ENCODE measurements at places on chromosomes 3 and 15.

DNA sequence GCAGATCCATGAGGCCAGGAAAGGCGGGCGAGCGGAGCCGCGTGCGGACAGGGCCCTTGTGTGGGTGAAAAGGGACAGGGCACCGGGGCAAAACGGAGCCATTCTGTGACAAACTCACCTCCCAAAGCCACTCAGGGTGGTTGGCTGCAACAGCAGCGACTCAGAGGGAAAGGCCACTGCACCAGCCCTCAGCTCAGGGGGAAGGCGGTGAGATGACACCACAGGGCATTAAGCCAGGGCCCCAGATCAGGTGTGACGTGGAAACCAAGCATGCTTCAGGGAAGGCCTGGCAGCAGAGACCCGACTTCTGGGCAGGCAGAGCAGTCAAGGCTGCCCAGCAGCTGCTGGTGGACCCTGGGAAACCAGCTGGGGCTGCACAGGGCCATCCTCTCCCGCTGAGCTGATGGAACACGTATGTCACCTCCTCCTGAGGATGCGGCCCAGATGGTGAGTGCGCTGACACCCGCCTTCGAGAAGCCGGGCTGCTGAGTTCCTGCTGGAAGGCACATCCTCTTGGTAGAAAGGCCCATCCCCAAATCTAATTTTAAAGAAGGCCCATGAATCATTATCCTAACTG is 82.3 kb downstream of the CHSY1 start:
- no peak for DNase-seq

DNA sequence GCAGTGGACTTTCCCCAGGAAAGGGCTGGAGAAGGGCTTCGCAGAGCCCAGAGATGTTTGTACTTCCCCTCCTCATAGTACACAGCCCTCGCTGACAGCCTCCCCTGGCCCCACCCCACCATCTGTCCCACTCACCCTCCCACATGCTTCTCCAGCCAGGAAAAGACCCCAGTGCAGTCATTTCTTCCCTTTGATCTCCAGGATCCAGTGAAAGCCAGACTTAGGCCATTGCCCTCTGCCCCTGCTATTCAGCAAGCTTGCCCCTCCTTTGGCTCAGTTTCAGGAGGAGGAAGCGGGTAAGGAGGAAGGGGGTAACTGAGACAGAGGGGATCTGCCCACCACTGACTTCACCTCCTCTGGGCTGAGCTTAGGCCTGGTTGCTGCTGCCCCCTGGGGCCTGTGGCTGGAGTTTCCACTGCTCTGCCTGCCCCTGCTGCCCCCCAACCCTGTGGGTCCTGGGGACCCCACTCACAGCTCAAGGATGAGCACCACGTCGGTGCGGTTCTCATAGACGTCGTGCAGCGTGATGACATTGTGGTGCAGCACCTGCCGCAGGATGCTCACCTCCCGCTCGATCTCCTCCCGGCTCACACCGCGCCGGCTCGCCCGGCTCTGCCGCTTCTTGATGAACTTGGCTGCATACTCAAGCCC is 63.1 kb downstream of the DAPK2 start:
- no peak for DNase-seq

GRCh38 chr15:90638963-90639362 is 78.2 kb upstream of the BLM start:
- no peak for DNase-seq

GRCh38 chr3:39165518-39165917 is 12.1 kb upstream of the CSRNP1 start:
- DNase-seq: no peak
